ENCODE measurements at places on chromosomes 5 and 9.

GRCh38 chr5:96771395-96771794 lies 36.4 kb downstream of the ERAP1 start:
- DNase-seq: no peak

DNA sequence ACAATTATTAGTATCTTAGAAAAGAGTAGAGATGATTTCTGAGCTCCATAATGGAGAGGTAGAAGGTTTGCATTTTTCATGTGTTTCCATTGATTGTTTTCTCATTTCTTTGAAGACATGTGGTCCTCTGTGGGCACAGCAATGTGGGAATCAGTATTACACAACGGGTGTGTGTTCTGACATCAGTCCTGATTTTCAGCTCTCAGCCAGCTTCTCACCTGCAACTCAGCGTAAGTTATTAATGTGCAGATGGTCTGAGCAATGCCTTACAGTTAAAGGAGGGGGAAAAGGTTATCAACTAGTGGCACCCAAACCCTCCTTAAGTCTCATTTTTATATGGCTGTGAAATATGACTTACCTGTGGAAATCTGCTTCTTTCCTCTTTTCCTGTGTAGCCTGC lies 59.1 kb downstream of the ITGA2 start:
- DNase-seq: no peak

GRCh38 chr9:81002906-81003305 lies 686.4 kb downstream of the TLE1 start:
- no peak for DNase-seq

- peak; percentile 54 for DNase-seq
Observed at GRCh38 chr9:127503947-127504886, 52.9 kb downstream of the LRSAM1 start.

GRCh38 chr5:1111241-1111726 lies 579 bp downstream of the SLC12A7 start:
- no peak for DNase-seq

DNA sequence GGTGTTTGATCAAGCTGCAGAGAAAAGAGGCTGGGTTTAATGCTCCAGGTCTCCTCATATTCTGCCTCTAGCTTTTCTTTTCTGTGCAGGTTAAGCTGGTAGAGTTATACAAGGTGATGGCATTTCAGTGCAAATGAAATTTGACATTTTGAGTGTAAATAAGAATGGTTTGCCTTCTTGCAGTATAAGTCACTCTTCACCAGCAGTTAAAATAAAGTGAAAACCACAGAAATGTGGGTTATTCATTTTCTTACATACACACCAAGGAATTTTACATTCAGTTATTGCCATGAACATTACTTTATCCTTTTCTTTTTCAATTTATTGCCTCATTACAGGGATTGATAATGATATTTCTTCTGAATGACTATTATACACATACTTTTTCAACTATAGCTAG lies 337.5 kb upstream of the PCSK5 start:
- DNase-seq: peak; percentile 6

DNA sequence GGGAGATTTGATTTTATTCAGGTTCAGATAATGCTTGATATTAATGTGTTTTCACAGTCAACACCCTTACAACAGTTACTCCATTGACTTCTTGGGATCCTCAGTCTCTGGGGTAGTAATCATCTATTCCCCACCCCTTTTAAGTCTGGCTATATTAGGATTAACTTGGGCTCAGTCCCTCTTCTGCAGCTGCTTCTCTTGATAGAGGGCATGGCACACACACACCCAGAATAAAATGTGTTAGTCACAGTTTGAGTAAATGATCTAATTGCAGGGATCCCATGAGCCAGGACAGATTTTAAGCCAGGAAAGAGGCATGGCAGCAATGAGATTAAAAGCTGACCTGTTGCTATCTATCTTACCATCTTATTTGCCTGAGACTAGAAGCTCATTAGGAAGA lies 53.7 kb upstream of the VLDLR start:
- DNase-seq: no peak

DNA sequence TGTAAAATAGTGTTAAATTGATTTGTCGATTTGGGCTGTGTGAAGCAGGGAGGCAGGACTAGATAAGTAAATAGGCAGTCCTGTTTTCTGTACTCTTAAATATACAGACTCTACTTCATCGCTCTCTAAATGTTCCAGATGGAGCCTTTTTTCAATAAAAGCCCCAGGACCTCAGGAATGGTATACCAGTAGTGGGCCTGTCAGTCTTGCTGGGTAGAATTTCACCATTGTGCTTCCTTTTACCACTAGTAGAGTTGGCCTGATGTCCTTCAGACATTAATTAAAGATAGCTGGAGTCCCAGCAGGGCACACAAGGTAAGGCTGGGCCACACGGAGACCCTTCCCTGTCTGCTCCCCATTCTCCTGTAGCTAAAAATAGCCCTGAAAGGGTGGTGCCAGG lies 6.0 kb downstream of the SNX18 start:
- no peak for DNase-seq

DNA sequence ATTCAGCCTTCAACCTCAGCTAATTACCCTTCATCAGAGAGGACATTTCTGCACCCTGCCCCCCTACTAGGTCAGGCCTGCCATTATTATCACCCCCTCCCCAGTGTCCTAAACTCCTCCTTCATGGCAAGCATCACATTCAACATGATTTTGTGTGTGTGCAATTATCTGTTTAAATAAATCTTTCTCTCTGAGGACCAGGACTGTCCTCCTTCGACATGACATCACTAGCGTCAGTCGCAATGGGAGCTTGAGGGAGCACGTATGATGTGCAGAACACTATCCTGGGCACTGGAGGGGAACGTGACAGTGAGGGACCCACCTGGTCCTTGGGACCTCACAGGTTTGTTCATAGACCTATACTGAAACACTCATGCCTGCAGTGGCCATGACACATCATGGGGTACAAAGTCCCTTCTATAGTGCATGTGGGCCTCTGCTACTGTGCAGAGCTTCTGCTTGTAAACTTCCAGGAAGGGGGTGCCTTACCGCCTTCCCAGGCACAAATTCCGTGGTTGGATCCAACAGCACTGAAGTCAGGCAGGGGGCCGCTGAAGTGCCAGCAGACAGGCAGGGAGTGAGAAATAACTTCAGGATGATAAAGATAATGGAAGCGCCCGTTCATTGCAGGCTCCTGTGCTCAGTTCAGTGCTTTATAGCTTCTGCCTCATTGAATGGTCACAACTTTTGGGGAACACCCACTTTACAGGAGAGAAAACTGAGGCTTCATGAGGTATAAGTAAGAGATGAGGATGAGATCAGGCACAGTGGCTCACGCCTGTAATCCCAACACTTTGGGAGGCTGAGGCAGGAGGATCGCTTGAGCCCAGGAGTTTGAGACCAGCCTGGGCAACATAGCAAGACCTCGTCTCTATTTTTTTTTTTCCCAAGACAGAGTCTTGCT lies 36.0 kb upstream of the STXBP1 start:
- no peak for DNase-seq

DNA sequence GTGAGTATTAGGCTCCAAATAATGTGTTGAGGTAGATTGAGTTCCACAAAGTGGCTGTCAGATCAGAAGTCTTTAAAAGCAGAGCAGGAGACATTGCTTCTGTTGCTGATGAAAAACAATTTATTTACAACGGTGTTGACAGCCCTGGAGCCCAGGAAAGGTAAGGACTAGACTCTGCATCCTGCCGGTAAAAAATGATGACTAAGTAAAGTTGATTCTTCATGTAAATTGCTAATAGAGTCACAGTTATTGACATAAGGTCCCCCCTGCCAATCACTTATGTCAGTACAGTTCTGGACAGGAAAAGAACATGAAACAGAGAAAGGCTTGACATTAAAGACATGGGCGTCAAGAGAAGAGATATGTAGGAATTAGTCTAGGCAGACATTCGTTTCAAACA lies 552.5 kb downstream of the HTR1A start:
- DNase-seq: no peak

GRCh38 chr9:117464941-117465616 lies 50.2 kb upstream of the ASTN2 start:
- DNase-seq: no peak

- no peak for DNase-seq
Observed at GRCh38 chr5:172402531-172403188, 51.7 kb downstream of the SH3PXD2B start.

DNA sequence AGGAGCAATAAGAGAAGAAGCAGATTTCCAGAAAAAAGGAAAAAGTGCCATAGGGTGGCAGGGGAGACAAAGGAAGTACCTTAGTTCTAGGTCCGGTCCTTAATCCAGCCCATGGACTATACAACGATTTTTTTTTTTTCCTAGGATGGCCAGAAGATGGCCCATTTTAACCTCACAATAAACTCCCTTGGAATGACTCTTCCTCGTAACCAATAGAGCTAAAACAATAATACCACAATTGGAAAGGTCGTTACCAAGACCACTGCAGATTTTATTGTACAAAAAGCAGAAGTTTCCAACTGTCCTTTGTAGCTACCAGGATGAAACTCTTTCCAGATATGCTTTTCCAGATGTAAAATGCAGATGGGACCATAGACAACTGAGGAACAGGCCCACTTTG lies 34.4 kb upstream of the SSBP2 start:
- no peak for DNase-seq

DNA sequence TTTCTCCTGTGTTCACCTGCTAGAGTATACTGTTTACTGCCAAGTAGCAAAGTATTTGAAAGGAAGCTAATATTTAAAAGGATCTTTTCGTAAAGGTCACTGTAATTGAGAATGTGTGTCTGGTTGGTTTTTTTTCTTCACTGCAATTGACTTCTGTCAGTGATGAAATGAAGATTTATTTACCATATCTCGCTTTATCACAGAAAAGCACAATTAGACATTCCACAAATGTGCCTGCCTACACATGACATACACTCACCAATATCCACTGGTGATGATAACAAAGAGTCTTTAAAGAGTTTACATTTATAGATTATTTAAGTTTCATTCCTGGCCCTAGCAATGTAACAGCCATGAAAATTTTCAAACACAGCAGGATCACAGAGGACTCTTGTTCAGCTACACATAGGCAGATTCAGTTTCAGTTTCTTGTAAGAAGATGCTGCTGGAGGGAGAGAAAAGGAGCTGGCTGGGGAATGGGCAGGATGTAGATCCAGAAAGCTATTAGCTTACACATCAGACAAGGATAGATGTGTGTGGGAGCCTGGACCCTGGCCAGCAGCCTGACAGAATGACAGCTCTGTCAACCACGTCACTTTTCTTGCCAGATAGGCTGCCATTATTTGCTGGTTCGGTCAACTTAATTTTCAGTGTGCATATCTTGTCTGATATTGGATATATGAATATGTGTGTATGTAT lies 104.0 kb downstream of the GDNF start:
- DNase-seq: no peak

DNA sequence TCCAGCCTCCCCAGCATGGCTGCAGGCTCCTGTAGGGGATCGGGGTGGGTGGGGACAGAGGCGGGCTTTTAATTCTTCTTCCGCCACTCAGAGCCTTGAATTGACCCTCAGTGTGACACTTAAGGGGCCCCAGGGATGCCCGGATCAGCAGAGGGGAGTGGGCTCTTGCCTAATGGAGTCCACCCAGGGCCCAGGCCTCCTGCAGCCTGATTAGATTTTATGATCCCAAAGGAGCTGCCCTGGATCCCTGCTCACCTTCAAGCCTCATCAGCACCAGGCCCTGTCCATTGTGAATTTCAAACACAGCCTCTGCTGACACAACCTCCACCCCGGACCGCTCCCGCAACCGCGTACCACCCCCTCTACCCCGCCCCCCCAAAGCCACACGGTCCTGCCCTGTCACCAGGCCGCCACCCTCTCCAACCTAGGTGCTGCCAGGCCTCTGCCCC lies 214.1 kb upstream of the IER5L start:
- no peak for DNase-seq

- no peak for DNase-seq
Observed at GRCh38 chr5:128257076-128257475, 173.5 kb downstream of the SLC12A2 start.

- DNase-seq: no peak
Observed at GRCh38 chr9:34254966-34255825, 73.9 kb downstream of the KIF24 start.

GRCh38 chr5:122009436-122009835 lies 47.7 kb downstream of the SRFBP1 start:
- no peak for DNase-seq

- DNase-seq: no peak
Observed at GRCh38 chr9:6426117-6426516, 13.1 kb downstream of the UHRF2 start.

DNA sequence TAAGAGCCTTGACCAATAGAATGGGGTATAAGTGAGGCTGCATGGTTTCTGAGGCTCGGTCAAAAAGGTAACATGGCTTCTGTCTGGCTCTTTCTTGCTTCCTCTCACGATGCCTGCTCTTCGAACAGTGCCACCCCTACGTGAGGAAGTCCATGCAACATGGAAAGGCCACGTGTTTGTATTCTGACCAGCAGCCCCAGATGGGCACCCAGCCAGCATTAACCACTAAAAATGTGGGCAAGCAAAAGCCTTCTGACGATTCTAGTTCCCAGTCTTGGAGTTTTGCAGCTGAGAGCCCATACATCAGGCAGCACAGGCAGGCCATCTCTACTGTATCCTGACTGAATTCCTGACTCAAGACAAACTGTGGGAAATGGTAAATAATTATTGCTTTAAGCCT lies 24.2 kb upstream of the NREP start:
- no peak for DNase-seq

- no peak for DNase-seq
Observed at GRCh38 chr5:125560476-125561225, 814.2 kb upstream of the ZNF608 start.

DNA sequence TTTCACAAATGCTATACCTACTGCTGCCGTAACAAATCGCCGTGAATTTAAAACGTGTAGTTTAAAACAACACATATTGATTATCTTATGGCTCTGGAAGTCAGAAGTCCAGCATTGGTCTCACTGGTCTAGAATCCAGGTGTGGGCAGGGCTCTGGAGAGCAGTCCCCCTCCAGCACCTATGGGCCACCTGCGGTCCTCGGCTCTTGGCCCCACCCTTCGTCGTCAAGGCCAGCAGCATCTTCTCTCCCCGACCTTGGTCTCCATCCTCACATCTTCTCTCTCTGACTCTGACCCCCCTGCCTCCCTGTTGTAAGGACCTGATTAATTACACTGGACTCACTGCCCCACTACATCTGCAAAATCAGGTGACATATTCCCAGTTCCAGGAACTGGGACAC lies 106.4 kb upstream of the COL5A1 start:
- no peak for DNase-seq

- no peak for DNase-seq
Observed at GRCh38 chr5:116848954-116849581, 274.4 kb upstream of the SEMA6A start.

- DNase-seq: no peak
Observed at GRCh38 chr5:174327317-174327864, 281.9 kb downstream of the NSG2 start.

DNA sequence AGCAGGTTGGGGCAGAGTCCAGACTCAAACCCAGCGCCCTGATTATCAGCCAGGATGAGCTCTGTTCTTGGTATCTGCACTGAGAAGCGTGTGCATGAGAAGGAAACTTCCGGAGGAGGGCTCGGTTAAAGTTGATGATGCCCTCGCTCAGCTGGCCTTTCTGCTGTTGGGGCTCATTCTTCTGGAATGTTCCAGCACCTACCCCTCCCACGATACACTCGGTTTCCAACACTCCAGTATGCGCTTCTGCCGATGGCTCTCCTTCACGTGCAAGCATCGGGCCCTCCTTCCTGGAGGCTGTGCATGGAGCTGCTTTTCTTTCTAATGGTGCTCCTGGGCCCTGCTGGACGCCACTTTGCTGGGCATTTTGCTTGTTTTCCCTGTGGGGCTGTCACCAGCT lies 134.0 kb downstream of the RXRA start:
- no peak for DNase-seq

GRCh38 chr9:95494022-95494415 lies 22.8 kb downstream of the PTCH1 start:
- DNase-seq: no peak

Data from fibroblast of skin of left quadriceps (primary cell).